Amygdala (tissue), 56 donors: ENCODE measurements at places on chromosomes 13 and 19.

- no peak for DNase-seq
Measured at GRCh38 chr13:35160896-35161295, 218.8 kb downstream of the NBEA start.

DNA sequence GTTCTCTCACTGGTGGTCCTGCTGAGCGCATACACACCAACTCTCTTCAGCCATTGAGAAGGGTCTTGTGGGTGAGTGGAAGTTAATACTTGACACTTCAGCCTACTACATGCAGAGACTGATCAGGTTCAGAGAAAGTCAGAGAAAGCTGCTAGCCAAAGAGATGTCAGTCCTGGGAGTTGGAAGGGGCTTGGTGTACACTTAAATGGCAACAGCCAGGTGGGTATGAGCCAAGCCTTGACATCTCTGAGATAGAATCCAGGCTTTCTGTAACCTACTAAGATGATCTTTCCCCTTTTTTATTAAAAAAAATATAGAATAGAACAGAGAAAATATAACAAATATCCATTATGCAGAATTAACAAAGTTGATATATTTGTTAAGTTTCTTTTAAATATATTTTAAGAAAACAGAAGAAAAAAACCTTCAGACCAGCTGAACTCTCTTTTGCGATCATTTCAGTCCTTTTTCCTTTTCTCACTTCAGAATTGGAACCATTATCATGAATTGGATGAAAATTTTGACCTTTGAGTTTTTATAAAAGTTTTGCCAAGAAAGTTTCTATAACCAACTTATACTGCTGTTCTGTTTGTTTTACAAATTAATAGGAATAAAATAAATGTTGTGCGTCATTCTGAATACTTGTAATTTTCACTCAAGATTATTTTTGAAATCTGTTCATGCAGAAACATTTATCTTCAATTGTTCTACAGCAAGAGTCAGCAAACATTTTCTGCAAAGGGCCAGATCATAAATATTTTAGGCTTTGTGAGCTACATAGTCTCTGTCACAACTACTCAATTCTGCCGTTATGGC lies 153.0 kb downstream of the RFC3 start:
- no peak for DNase-seq

DNA sequence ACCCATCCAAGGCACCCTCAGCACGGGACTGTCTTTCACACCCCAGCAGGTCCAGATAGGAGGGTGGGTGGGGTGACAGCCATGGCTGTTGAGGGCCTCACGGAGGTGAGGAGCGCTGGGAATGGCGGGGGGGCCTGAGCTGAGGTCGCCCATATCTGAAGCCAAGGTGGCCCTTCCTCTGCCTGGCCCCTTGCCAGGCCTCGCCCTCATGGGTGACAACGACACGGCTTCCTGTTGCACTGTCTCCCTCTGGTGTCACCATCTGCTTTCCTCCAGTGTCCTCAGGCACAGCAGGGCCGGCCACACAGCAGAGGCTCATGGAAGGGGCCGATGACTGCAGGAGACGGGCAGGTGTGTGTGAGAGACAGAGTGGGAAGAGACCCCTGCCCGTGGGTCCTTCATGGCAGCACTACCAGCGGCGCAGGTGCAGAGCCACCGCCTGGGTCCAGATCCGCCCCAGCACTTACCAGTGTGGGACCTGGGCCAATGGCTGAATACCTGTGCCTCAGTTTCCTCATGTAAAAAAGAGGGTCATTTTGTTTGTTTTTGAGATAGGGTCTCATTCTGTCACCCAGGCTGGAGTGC lies 8.1 kb upstream of the NKPD1 start:
- no peak for DNase-seq

GRCh38 chr13:86438034-86438433 lies 638.8 kb upstream of the SLITRK6 start:
- DNase-seq: no peak

DNA sequence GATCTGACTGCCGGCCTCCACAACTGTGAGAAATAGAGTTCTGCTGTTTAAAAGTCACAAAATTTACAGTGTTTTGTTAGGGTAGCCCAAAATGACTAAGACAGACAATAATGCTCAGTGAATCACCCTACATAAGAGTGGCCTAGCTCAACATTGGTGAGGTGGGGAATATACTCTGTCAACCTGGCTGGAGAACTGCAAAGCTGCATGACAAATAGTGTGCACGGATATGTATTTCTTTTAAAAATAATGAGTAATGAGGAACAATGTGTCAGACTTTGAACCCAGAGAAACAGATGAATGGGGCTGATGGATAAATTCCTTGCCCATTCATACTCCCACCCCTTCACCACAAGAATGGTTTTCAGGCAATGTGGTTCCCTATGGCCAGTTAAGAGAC lies 372.4 kb downstream of the SUCLA2 start:
- no peak for DNase-seq

DNA sequence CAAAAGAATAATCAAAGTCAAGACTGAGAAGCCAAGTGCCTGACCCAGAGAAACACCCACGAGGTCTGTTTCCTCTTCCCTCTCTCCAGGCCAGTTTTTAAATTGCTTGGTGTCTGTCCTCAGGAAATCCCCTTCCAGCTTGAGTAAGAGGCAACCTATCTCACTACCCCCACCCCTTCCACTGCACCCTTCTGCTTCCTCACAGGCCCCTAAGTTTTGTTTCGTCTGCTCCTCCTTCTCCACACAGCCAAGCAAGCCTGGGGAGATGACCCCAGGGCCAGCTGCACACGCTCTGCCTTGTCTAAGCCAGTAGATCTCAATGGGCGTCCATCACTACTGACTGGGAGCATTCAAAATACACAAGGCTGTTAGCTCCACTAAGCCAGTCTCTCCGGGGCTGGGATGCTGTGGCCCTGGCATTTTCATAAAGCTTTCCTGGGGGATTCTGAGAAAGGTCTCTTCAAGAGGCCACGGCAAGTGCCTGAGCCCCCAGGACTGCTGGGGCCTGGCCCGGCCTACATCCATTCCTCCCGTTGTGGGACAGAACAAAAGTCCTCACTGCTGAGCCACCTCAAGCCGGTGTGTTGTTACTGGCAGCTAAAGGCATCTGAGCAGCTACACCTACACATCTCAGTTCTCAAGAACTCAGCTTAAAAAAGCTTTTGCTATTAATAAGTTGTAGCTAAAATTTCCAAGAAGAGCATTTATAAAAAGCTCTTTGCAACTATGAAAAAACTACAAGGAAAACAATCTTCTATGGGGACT lies 14.9 kb upstream of the IL4I1 start:
- no peak for DNase-seq

- no peak for DNase-seq
Measured at GRCh38 chr19:43501661-43502418, 2.7 kb downstream of the PHLDB3 start.

- DNase-seq: no peak
Measured at GRCh38 chr13:44274771-44275205, 98.8 kb upstream of the SERP2 start.

DNA sequence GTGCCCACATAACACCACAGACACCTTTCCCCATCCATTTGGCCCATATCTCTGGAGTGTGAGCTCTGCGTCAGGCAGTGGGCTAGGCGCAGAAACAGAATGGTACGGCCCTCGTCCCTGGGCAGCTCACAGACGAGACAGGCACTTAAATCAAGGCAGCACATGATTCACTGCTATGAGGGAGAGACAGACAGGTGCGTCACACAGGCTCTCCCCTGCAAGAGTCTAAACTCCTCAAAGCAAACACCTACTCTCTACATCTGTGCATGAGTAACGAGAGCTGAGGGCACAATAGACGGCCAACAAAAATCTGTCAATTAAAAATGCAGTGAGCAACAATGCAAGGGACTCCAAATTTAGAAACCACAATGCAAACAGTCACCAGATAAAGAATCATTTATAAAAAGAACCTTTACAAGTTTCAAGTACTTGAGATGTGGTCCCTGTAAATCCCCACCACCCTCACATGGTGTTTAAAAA lies 348.9 kb downstream of the UQCRFS1 start:
- no peak for DNase-seq

DNA sequence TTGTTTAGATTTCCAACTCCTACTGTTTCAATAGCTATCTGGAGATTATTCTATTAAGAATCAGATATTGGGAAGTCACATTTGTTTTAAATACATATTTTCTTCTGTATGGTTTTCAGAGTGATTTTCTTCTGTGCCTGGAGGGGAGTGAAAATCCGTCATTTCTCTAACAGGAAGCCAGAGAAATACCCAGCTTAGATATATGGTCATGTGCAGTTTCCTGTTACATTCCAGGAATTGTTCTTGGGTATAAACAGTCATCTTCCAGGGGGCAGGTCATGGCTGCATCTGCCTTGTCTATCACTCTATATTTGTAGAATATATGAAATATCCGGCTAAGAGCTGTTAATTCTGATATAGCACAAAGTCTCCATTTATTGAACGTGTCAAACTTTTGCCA lies 77.5 kb upstream of the MIR17HG start:
- DNase-seq: no peak

DNA sequence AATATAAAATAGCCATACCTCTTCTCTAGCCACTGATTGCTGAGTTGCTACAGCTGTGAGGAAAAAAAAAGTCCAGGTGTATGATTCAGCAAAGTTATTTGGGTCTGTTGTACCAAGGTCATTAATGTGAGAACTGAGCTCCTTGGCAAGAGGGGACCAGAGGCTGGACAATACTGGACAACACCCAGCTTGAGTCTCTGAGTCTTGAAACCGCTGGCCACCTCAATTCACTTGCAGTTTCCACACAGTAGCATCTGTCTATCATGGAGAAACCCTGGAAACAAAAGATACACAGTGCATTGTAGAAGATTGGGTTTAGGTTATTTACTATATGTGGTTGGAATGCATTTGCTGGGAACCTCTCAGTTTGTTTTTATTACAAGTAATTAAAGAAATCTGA lies 60.4 kb downstream of the WDFY2 start:
- DNase-seq: no peak

DNA sequence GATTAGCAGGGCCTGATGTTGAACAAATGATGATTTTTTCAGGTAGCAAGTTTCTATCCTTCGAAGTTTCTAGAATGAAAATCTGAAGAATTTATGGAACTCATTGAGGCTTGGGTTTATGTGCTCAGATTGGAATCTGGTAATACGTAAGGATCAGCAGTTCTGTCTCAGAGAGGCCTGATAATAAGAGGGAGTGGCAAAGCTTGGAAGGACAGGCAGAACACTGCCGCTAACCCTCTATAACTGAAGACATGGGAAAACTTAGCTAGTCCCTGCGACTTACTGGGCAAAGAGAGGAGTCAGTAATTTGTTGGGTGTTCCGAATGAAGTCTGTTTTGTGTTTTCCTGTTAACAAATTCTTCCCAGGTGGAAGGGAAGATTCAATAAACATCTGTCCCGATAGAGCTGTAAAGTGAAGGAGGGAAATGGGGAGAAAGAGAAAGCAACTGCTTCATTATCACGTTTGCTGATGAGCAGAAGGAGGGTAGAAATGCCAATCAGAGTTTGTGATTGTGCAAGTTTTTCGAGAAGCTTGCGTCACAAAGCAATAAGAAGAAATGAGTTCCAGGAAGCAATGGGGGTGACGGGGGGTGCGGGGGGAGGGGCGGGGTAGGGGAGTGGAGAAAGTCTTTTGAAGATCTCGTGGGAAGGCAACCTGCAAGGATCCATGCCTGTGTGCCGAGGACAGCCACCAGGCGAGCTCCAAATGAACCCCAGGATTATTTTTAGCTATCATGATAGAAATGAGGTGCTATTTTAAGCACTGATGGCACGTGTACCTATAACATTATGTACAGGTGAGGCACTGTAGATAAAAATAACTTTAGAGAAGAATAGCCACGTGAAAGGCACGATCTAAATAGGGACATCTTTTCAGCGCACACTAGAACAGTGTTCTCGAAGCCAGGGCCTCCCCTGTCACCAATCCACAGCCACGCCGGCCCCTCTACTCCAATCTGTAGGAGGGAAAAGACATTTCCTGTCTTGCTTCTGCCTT lies 224.1 kb downstream of the FGF9 start:
- no peak for DNase-seq

GRCh38 chr13:114104655-114105520 lies 27.5 kb downstream of the RASA3 start:
- DNase-seq: no peak

GRCh38 chr19:49160450-49161189 lies 3.0 kb downstream of the TRPM4 start:
- DNase-seq: no peak

- no peak for DNase-seq
Measured at GRCh38 chr13:24922387-24922744, 158.4 kb downstream of the RNF17 start.

DNA sequence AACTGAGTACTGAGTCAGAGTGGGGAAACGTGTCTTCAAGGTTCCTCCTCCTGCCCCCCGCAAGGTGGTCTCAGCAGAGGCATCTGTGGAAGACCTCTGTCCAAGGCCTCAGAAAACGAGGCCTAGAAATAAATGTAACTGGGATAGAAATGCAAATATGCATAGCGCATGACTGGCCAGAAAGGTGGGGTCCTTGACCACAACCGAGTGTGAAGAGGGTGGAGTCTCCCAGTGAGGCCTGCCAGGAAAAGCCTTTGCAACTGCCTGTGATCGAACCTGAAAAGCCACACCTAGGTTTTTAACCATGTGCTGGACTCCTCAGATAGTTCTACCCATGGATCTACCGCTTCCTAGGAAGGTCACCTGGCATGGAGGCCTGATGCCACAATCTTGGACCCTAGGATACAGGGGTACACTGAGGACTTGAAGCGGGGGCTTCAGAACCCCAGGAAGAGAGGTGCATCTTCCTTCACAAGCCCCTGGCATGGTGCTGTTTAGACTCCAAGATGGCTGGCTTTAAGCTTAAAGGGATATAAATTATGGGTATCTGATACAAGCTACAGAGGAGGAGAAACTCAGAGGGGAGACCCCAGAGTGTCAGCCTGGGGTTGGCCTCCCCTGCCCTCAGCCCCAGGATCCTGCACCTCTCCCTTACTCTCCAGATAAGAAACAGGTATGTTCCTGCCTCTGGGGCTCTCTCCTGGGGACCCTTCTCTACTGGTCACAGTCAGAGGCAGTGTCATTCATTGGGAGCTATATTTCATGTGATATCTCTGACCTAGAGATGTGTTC lies 18.3 kb upstream of the SIGLEC6 start:
- no peak for DNase-seq

DNA sequence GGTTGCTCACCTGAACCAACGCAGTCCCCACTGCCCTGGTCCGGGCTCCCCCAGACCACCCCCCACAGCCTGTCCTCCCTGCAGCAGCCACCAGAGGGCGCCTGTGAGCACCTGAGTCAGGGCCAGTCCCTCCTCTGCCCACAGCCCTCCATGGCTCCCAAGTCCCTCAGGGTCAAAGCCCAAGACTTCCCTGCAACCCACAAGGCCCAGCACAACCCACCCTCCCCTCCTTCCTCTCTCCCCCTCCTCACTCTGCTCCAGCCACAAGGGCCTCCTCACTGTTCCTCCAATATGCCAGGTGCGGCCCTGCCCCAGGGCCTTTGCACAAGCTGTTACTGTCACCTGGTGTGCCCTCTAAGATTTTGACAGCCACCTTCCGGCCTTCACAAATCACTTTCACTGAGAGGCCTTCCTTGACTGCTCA lies 10.9 kb downstream of the GNA15 start:
- no peak for DNase-seq

GRCh38 chr13:108560093-108560492 lies 69.3 kb upstream of the MYO16 start:
- peak; percentile 4 for DNase-seq

DNA sequence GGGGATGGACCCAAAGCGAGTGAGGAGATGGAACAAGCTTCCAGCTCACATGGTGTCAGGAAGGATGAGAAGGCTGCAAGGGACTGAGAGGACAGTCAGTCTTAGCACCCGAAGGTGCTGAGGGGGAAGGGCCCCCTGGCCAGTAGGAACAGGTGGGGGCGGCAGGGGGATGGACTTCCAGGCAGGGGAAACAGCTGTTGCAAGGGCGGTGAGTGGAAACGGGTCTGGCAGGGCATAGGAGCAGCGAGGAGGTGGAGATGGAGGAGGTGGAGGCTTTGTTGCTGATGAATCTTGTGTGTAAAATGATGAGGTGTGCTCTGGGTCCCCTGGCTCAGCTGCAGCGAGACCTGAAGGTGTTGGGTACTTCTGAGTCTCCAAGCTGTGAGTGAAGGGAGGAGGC lies 1.2 kb downstream of the MAP1S start:
- DNase-seq: no peak
